Pancreas (tissue), 10 donors: ENCODE measurements at places on chromosomes 13 and 19. TPM values are rescaled to one million over a fixed set of nuclear protein-coding genes. Genes with fewer than 3 reads are reported as not detected.

Gene ADGRE2
- polyA plus RNA-seq = 0.65 TPM

Gene TMPRSS9
- polyA plus RNA-seq = 0.14 TPM

Gene ADM5
- polyA plus RNA-seq = 2.4 TPM

Gene BRCA2
- polyA plus RNA-seq = 0.07 TPM

Gene WDR88
- polyA plus RNA-seq = not detected

Gene RAP2A
- 1.7 TPM for polyA plus RNA-seq

Gene STARD13
- 7.8 TPM for polyA plus RNA-seq

Gene TMEM161A
- polyA plus RNA-seq = 35.6 TPM

Gene ZNF260
- polyA plus RNA-seq = 1.4 TPM

Gene GFY
- not detected for polyA plus RNA-seq

Gene ISYNA1
- 187 TPM for polyA plus RNA-seq

Gene GARRE1
- polyA plus RNA-seq = 8.2 TPM

- no peak for DNase-seq
Observed at GRCh38 chr19:39372941-39373340, 18.0 kb downstream of the PAF1 start.

DNA sequence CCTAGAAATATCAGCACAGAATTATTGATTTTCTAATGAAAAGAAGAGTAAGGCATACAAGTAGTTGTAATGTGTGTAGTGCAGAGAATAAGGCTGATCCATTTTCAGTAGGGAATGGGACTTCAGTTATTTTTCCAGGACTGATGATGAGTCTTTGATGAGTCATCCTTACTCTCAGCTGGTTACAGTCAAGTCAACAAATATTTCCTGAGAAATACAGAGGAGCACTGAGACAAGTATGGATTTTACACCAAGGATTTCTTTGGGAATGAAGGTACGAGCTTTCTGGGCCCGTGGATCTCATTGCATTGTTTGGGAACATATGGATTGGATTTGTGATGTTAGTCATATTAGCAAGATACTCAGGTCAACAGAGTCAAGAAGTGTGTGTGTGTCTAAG lies 502.7 kb downstream of the FGF9 start:
- DNase-seq = no peak

- DNase-seq = no peak
Observed at GRCh38 chr13:41075034-41075433, 13.7 kb downstream of the WBP4 start.

DNA sequence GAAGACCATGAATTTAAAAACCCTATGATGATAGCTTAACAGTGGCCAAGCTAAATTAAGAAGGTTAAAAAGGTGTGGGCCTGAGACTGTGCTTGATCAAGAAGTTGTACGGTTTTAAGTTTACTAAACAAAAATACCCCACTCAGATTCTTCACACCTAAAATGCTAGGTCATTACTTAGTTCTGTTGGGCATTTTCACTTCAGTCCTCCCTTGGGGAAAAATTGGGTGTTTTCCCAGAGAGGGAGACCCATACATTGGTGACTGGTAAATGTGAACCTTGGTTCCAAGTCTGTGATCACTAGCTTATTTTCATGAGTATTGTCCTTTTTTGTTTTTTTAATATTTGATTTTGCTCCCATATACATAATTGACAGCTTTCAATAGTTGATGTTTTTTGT lies 44.4 kb downstream of the MTUS2 start:
- DNase-seq = no peak

DNA sequence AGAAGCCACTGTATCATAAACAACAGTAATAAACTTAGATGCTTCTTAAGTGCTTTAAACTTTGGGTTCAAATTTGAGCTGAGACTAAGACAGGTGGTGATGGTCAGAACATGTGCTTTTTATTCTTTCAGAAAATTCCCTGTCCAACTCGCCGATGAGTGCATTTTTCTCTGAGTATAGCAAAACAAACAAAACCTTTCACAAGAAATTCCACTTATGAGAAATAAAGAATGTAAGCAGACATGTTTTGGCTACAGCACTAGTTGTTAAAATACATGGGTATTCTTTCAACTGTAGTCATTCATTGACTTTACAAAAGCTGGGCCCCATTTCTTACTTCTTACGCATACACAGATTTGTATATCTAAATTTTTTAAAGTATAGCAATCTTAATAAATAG lies 125.6 kb downstream of the SPRY2 start:
- DNase-seq = no peak

DNA sequence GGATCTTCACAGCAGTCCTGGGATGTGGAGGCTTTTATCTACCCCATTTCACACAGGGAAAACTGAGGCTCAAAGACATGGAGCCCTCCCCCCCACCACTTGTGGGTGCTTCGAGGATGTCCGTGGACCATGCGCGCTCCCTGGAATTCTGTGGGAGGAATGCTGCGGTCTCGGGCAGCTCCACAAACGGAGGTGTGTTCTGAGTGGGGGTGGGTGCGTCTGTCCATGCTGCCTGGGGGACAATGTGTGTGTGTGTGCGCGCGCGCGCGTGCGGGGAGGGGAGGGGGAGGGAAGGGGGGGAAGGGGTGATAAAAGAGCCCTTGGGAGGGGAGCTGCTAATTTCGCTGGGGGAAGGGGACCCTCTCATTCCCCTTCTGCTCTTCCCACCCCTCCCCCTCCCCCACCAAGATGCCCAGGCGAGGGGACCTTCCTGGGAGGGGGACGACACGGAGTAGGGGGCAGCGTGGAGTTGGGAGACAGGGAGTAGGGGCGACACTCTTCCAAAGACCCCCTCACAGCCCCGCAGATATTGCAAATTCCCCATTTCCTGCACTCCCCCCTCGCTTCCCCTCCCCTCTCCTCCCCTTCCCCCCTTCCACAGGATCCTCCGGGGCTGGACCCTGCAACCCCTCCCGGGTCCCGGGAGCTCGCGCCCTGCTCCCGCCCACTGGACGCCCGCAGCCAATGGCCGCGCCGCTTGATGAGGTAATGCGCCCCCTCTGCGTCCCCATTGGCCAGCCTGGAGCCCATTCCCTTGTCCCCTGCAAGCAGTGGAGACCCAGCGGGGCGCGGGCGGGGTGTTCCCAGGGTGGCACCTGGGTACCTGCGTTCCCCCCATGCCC lies 18.9 kb upstream of the ZNRF4 start:
- no peak for DNase-seq

DNA sequence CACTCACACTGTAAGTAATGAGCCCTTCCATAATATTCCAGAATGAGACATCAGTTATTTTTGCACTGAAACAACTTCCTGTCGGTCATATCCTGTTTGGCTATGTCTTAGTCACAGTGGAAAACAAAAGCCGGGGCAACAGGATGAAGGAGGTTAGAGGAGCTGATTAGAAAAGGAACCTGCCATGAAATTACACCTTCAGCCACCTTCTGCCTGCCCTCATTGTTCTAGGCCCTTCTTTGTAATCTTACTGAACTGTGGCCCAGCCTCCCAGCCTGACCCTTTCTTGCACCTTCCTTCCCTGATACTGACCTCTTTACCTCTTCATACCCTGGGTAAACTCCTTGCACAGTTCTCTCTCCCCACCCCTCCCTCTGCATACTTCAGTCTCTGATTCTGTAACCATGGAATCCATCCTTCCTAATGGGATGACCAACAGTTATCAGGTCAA lies 67.3 kb downstream of the DOCK9 start:
- no peak for DNase-seq

- no peak for DNase-seq
Observed at GRCh38 chr19:50257141-50257540, 53.7 kb downstream of the MYH14 start.

GRCh38 chr19:45670670-45671453 lies 2.8 kb downstream of the GIPR start:
- peak; percentile 97 for DNase-seq

DNA sequence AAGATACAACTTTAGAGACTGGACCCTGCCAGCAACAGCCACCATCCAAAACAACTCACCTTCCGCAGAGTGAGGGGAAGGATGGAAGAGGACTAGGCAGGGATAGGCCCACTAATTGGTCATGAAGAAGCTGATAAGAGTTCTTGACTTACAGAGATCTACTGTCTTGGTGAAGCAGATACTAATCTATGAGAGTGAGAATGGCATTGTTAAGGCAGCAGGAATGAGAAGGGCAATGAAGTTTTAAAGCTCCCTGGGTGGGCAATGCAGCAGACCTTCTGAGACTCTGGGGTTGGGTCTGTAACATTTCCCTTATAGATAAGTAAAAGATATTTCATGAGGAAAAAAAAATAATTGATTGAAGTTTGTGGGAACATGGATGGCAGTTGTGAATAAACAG lies 63.7 kb downstream of the KLF12 start:
- DNase-seq = no peak

- no peak for DNase-seq
Observed at GRCh38 chr13:72504131-72504841, 223.1 kb downstream of the MZT1 start.

- DNase-seq = no peak
Observed at GRCh38 chr13:97390941-97391600, 42.9 kb upstream of the RAP2A start.

GRCh38 chr19:4456476-4456842 lies 1.1 kb downstream of the UBXN6 start:
- DNase-seq = peak; percentile 46

DNA sequence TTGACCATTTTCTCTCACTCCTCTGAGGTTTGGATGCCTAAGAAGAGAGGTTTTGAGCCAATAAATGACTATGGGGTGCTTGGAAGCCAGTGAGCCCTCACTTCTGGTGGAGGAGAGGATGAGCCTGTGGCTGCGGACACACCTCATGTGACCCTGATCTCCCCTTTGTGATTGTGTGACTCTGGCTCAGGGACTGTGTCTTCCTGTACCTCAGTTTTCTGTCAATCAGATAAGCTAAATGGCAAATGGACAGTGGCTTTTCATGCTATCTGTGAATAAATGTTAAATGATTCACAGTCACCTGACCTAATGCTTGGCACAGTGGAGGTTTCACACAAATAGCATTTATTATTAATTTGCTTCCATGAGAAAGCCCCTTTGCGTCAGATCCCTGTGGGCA lies 2.7 kb downstream of the PSG8 start:
- no peak for DNase-seq

DNA sequence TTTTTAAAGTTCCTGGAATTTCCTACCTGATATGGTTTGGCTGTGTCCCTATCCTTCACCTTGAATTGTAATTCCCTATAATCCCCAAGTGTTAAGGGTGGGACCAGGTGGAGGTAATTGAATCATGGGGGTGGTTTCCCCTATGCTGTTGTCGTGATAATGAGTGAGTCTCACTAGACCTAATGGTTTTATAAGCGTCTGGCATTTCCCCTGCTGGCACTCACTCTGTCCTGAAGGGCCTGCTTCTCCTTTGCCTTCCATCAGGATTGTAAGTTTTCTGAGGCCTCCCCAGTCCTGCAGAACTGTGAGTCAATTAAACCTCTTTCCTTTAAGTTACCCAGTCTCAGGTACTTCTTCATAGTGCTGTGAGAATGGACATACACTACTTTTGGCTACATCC lies 298.7 kb downstream of the HS6ST3 start:
- no peak for DNase-seq

DNA sequence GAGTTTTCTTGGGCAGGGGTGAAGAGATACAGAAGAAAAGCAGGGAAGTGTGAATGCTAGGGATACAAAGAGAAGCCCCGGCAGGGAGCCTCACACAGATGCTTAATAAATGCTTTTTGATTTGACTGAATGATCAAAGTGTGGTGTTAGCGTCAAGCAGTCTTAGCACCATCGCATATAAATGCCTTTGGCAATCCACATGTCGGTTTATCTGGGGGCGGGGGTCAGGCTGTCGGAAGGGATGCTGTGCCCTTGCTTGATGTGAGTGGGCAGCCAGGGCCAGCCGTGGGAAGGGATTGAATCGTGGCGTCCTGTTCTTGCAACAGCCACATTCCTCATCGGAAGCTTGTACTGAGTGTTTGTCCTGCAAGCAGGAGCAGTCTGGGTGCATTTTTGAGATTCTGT lies 173.1 kb downstream of the LACC1 start:
- DNase-seq = no peak

DNA sequence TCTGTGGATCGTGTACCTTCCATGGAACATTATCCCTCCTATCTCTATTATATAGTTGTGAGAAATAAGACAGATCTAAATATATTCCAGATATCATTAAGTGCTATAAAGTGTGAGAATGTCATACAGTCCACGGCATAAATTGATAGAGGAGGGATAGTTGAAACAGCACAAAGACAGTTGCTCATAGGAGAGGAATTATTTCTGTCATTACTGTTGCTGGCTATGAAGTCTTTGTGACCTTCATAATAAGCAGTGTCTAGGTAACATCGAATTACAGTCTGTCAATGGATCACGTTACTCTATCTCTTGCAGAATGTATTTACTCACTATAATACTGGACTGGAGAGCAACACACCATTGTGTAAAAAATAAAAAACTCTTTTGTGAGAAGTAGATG lies 671.5 kb upstream of the PCDH20 start:
- no peak for DNase-seq

GRCh38 chr19:13978351-13979243 lies 26.3 kb downstream of the DCAF15 start:
- no peak for DNase-seq

DNA sequence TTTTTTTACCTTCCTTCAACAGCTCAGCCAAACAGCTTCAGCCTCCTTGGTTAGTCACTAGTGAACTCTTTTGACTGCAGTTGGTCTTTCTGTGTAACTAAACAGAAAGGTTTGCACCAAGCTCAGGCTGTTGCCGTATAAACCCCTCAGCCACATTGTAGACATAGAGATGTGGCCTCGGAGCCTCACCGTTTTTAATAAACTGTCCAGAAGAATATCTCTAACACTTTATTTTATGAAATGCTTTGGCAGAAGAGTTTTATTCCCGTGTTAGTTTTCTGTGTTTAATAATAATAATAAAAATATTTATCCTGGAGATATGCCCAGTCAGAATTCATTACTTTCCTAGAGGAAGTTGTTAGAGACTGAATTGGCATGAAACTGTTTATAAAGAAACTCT lies 171.7 kb upstream of the MAB21L1 start:
- no peak for DNase-seq

DNA sequence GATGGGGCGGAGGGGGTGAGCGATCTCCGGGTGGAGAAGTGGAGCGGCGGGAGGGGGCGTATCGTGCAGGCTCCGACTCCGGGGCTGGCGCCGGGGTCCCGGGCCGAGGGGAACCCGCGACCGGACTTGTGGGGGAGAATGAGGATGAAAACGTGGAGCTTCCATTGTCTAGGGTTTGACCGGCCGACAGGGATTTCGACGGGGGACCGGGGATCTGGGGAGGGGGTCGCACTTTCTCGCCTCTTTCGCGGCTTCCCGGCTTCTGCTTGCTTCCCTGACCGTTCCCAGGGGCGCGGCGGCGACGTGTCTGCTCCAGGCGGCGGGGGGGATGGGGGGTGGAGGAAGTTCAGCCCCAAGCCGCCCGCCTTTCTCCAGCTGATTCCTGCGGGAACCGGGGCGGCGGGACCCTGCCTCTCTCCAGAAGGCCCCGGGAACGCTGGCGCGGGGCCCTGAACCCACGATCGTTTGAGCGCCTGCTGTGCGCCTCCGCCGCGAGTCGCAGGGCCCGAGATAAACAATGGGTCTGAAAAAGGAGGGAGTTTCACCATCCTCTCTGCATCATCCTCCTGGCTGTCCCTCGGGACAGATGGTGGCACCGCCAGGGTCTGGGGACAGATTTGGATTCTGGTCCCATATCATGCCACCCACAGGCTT lies 790 bp downstream of the TPM4 start:
- DNase-seq = peak; percentile 30
